ENCODE measurements at places on chromosomes 2 and 18. TPM values are rescaled to one million over a fixed set of nuclear protein-coding genes. Genes with fewer than 3 reads are reported as not detected.

Gene ACSL3
- polyA plus RNA-seq: 32.5 TPM

- no peaks in the 10 kb centered on the region for H3K4me1 ChIP-seq
- no peak for DNase-seq
- no peak overlapping the region for H3K27ac ChIP-seq
- no peaks in the 10 kb centered on the region for H3K27me3 ChIP-seq
- no peaks in the 10 kb centered on the region for H3K36me3 ChIP-seq
Observed at GRCh38 chr2:188845692-188846091, 128.5 kb upstream of the COL3A1 start.

DNA sequence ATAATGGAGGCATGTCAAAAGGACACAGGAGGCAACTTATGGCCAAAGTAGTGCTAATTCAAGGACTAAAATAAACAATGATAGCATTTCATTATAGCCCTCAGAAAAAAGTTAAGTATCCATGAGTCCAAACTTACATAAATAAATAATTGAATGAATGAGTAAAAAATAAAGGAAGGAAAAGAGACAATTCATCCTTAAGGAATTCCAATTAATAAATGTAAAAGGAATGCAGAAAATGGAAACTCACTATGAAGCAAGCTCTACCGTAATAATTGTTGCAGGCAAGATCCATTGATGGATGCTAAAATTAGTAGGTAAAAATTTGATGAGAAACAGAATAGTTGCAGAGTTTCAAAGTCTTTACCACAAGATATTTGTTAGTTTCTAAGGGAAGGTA lies 88.2 kb upstream of the RAPGEF4 start:
- H3K4me1 ChIP-seq: no peaks in the 10 kb centered on the region
- no peak for DNase-seq
- H3K36me3 ChIP-seq: peaks cover 22% of the 10 kb centered on the region
- H3K27me3 ChIP-seq: no peaks in the 10 kb centered on the region

DNA sequence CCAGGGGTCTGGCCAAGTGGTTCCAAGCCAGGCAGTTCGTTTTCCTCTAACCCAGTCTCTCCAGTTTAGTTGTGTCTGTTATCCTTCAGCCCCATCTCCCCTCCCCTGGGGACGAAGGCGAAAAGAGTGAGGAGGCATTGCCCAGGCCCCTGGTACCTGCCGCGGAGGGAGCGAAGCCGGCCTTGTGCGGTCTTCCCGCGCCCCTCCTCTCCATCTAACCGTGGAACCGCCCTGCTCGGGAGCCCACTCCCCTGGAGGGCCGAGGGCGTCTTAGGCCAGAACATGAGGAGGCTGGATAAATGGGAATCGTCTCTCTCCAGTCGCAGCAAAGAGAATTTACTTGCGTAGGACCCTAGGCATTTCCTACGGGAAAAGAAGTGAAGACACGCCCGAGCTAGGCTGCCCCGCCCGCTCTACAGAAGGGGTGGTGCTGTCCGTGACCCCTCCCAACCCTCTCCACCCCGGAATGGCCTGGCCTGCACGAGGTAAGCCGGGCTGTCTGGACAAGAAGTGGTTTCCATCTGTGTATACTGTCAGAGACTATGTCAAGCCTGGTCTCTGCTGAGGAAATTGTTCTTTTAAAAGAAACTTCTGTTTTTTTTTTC lies 156.2 kb downstream of the MIB1 start:
- H3K36me3 ChIP-seq: no peaks in the 10 kb centered on the region
- no peak overlapping the region for H3K27ac ChIP-seq

Gene TGFBRAP1
- polyA plus RNA-seq: 19.4 TPM

- no peak for DNase-seq
- H3K4me3 ChIP-seq: no peak overlapping the region
- no peaks in the 10 kb centered on the region for H3K27me3 ChIP-seq
Observed at GRCh38 chr2:2648094-2648493, 317.0 kb upstream of the MYT1L start.

GRCh38 chr2:14219306-14219705 lies 413.2 kb upstream of the LRATD1 start:
- H3K27ac ChIP-seq: no peak overlapping the region
- no peak overlapping the region for H3K4me3 ChIP-seq
- no peaks in the 10 kb centered on the region for H3K4me1 ChIP-seq

DNA sequence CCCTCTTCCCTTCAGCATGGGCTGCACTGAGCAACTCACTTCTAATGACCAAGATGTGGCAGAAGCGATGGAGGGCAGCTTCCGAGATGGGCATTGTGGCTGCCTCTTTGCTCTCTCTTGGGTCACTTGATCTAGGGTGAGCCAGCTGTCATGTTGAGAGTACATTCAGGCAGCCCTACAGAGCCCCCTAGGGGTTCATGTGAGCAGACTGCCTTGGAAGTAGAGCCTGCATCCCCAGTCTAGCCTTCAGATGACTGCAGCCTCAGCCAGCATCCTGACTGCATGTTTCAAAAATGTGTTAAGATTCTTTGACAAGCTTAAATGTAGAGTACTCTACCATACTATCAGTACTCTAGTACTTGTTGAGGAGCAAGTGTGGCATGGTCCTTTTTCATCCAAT lies 143.9 kb downstream of the NCK2 start:
- H3K27me3 ChIP-seq: no peaks in the 10 kb centered on the region
- peak overlapping the region; percentile 79 for H3K27ac ChIP-seq
- no peak overlapping the region for H3K4me3 ChIP-seq
- H3K36me3 ChIP-seq: peaks cover 73% of the 10 kb centered on the region
- peaks cover 77% of the 10 kb centered on the region for H3K4me1 ChIP-seq

DNA sequence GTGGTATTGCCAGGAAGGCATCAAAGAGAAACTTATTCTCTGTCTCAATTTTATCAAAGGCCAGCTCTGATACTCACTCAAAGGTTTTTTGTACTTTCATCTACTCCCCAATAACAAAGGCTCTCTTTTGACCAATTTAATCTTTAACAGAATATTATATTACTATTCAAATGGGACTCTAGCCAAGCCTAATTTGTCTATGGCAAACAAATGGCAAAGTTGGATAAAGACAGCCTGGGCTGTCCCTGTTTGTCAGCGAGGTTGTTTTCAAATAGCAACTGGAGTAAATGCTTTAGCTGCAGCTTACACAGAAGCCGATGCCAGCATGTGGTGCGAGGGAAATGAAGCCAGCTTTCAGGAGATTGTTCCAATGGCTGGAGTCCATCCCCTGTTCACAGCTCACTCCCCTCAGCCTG lies 80.1 kb upstream of the CTNNA2 start:
- no peak overlapping the region for H3K27ac ChIP-seq
- no peaks in the 10 kb centered on the region for H3K4me1 ChIP-seq
- H3K36me3 ChIP-seq: no peaks in the 10 kb centered on the region
- no peaks in the 10 kb centered on the region for H3K27me3 ChIP-seq
- DNase-seq: no peak
- no peak overlapping the region for H3K4me3 ChIP-seq

Gene UXS1
- polyA plus RNA-seq: 74.9 TPM

GRCh38 chr2:9274701-9275343 lies 68.2 kb downstream of the ASAP2 start:
- H3K4me1 ChIP-seq: no peaks in the 10 kb centered on the region
- no peak overlapping the region for H3K27ac ChIP-seq
- peaks cover 4% of the 10 kb centered on the region for H3K36me3 ChIP-seq
- DNase-seq: no peak
- H3K4me3 ChIP-seq: no peak overlapping the region

GRCh38 chr2:140589696-140590095 lies 1541.1 kb downstream of the LRP1B start:
- no peaks in the 10 kb centered on the region for H3K4me1 ChIP-seq
- DNase-seq: no peak

Gene PAIP2B
- 2.5 TPM for polyA plus RNA-seq

DNA sequence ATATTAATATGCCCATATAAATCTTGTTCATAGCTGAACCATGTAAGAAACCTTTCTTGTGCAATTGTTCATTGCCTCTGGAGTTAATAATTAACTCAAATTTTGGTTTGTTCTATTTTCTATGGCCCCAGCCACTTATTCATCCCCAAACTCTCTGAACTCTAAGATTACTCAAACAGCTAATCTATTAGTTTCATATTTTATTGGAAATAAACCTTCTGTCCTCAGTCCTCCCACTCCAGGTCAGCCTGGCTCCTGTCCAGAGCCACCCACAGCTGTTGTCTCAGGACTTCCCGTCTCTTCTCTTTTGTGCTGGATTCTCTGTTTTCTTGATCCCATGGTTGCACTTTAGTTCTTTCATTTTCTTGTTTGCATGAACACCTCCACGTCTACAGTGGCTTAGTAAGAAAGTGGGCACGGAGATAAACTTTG lies 4.4 kb upstream of the RNF103 start:
- H3K36me3 ChIP-seq: no peaks in the 10 kb centered on the region
- H3K4me3 ChIP-seq: no peak overlapping the region
- no peak overlapping the region for H3K27ac ChIP-seq
- no peak for DNase-seq

GRCh38 chr2:240151477-240152031 lies 11.1 kb upstream of the OTOS start:
- no peak overlapping the region for H3K27ac ChIP-seq
- H3K27me3 ChIP-seq: peaks cover 44% of the 10 kb centered on the region
- peaks cover 9% of the 10 kb centered on the region for H3K4me1 ChIP-seq
- no peak overlapping the region for H3K4me3 ChIP-seq
- peaks cover 11% of the 10 kb centered on the region for H3K36me3 ChIP-seq

Gene C1QL2
- not detected for polyA plus RNA-seq

- no peaks in the 10 kb centered on the region for H3K27me3 ChIP-seq
- no peak overlapping the region for H3K4me3 ChIP-seq
- H3K36me3 ChIP-seq: peaks cover 20% of the 10 kb centered on the region
- DNase-seq: no peak
- H3K27ac ChIP-seq: peak overlapping the region; percentile 76
Observed at GRCh38 chr2:196990092-196990491, 63.6 kb upstream of the PGAP1 start.

Gene SH2D6
- polyA plus RNA-seq: not detected

DNA sequence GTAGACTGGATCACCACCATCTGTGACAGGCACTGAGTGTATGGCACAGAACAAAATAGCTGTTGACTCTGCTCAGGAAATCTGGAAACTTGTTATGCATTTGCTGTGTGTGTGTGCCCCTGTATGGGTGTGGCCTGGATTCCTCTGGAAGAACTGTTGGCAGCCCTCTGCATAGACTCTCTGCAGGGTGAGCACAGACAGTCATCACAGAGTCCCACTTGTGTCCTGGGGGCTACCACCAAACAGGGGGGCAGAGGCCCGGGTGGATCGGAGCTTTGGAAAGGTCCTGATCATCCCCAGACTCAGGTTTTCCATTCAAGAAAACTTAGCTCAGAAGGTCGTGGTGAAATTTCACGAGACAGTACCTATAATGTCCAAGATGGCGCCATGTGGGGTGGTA lies 258.6 kb downstream of the SOX11 start:
- no peak overlapping the region for H3K4me3 ChIP-seq
- H3K36me3 ChIP-seq: no peaks in the 10 kb centered on the region
- no peak for DNase-seq
- H3K27me3 ChIP-seq: no peaks in the 10 kb centered on the region

Gene TTR
- not detected for polyA plus RNA-seq

DNA sequence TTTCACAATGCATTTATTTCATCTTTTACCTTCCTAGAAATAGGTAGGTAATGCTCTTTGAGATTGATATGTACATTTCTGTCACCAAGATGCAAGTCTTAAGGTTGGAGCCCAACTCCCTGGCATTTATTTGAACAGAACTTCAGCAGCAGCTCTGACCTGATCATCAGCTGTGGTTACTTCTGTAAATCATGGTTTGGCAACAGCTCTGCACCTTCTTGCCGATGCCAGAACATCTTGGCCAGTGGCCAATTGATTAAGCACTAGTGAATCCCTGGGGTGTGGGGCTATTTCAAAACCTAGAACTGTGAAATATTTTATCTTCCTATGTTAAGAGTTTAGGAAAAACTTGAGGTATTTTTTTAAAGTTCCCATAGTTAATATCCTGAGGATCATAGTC lies 124.8 kb upstream of the NYAP2 start:
- H3K36me3 ChIP-seq: peaks cover 25% of the 10 kb centered on the region
- H3K4me1 ChIP-seq: peaks cover 3% of the 10 kb centered on the region
- H3K27me3 ChIP-seq: no peaks in the 10 kb centered on the region
- H3K27ac ChIP-seq: no peak overlapping the region
- H3K4me3 ChIP-seq: no peak overlapping the region
- no peak for DNase-seq

Gene HS1BP3
- polyA plus RNA-seq: 11.0 TPM

DNA sequence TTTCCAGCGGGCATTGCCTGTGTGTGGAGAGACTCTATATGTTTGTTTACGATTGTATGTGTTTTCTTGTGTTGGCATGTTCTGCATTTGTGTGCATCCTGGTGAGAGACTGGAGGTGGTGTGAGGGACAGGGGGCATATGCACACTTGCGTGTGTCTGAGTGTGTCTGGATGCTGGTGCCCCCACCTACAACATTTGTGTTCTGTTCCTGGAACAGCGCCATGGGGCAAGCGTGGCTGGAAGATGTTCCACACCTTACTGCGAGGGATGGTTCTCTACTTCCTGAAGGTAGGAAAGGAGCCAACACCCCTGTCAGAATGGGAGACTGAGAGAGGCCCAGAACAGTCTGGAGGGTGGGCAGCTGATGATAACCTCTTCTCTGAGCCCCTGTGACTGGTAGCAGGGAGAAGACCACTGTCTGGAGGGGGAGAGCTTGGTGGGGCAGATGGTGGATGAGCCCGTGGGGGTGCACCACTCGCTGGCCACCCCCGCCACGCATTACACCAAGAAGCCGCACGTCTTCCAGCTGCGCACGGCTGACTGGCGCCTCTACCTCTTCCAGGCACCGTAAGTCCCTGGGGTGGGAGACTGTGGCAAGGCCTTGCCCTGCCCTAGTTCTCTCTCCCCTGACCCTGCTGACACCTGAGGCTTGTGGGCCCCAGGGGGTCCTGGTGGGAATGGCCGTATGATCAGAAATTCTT lies 23.7 kb downstream of the PSD4 start:
- H3K36me3 ChIP-seq: peaks cover 18% of the 10 kb centered on the region
- no peak overlapping the region for H3K4me3 ChIP-seq
- H3K4me1 ChIP-seq: peaks cover 38% of the 10 kb centered on the region
- peak overlapping the region; percentile 36 for H3K27ac ChIP-seq
- no peaks in the 10 kb centered on the region for H3K27me3 ChIP-seq

Gene TUBA4A
- polyA plus RNA-seq: 107 TPM

Gene COBLL1
- polyA plus RNA-seq: not detected

Gene NEURL3
- not detected for polyA plus RNA-seq

GRCh38 chr2:219619235-219619634 lies 8.2 kb upstream of the SLC4A3 start:
- no peaks in the 10 kb centered on the region for H3K36me3 ChIP-seq
- no peaks in the 10 kb centered on the region for H3K4me1 ChIP-seq
- no peaks in the 10 kb centered on the region for H3K27me3 ChIP-seq
- no peak overlapping the region for H3K27ac ChIP-seq

DNA sequence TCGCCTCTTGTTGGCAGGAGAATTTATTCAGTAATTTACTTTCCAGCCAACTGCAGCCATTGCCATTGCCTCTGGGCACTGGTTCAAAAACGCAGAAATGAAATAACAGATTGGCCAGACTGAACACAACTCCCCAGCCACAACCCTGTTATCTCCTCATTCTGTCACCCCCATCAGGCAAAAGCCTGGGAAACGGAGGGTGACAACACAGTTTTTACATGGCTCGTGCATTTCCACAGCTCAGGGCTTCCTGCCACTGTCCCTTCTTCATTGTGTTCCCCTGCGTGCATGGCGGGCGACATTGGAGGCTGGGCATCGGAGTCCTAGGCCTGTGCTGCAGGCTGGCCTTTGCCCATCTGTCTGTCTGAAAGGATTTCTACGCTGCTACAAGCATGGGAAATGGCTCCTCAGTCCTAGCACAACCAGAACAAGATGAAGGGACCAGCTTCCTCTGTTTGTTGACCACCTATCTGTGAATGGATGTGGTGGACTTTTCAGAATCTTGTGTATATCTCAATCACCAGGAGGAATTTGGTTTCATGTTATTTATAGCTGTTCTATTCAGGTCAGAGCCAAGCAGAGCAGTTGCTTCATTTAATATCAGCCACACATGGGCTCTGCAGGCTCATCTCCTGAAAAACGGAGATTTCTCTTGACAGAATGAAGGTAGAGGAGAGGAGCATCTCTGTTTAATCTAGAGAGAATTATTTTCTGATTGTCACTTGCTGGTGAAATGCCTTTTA lies 107.0 kb downstream of the MGAT5 start:
- peaks cover 8% of the 10 kb centered on the region for H3K4me1 ChIP-seq
- no peaks in the 10 kb centered on the region for H3K36me3 ChIP-seq
- no peak overlapping the region for H3K4me3 ChIP-seq

Gene ZDBF2
- 2.7 TPM for polyA plus RNA-seq

All from naive thymus-derived CD8-positive, alpha-beta T cell (primary cell).